ENCODE measurements at places on chromosomes 2 and 18. TPM values are rescaled to one million over a fixed set of nuclear protein-coding genes. Genes with fewer than 3 reads are reported as not detected.

DNA sequence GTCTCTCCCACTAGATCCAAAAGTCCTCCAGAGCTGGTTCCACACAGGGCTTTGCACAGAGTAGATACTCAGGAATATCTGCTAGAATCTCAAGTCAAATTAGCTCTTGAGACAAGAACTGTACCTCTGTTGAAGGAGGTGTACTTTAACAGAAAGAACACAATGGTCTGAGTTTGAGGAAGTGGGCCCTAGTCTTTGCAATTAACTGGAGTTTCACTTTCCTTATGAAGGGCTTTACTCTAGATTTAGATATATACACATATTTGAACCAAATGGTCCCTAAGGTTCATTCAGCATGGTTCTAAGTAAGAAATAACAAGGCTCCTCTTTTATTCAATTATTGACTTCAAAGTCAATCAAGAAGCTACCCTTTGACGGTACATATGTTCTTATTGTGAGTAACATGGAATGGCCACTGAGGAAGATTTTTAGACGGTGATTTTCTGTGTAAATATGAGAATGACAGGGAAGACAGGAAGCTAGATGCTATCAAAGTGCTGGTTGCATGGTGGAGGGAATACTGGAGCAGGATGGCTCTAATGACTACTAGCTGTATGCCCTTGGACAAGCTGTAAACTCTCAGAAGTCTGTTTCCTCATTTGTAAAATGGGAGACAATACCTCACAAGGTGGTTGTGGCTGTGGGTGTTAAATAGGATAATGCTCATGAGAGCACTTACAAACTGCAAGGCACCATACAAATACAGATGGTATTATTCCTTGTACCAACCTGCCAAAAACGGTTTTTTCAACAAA, 73.5 kb upstream of the SERTAD2 start:
- no peak overlapping the region for H3K27ac ChIP-seq
- H3K4me3 ChIP-seq: no peak overlapping the region
- no peaks in the 10 kb centered on the region for H3K36me3 ChIP-seq
- DNase-seq: no peak
- no peaks in the 10 kb centered on the region for H3K4me1 ChIP-seq

KIAA2012 gene
- not detected for total RNA-seq

DNA sequence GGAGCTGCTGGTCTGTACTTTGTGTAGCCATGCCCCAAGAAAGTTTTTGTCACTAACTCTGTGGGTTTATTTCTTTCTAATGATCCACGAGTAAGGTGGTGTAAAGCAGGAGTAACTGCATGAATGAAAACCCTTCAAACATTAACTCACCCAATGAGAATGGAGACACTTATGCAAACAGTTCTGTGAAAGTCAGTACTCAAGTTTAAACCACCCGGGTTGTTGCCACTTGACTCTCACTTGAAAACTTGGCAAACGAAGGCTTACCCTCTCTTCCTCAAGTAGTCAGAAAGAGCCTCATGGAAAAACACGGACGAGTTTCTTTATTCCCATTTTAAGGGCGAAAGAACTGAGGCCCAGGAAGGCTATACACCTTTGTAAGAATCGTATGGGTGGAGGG, 117.5 kb downstream of the MMADHC start:
- no peak for DNase-seq
- H3K36me3 ChIP-seq: no peaks in the 10 kb centered on the region
- no peaks in the 10 kb centered on the region for H3K27me3 ChIP-seq

- H3K4me3 ChIP-seq: no peak overlapping the region
- H3K27me3 ChIP-seq: no peaks in the 10 kb centered on the region
- DNase-seq: no peak
- H3K36me3 ChIP-seq: no peaks in the 10 kb centered on the region
Observed at GRCh38 chr2:23480957-23481797, 96.2 kb downstream of the KLHL29 start.

DNA sequence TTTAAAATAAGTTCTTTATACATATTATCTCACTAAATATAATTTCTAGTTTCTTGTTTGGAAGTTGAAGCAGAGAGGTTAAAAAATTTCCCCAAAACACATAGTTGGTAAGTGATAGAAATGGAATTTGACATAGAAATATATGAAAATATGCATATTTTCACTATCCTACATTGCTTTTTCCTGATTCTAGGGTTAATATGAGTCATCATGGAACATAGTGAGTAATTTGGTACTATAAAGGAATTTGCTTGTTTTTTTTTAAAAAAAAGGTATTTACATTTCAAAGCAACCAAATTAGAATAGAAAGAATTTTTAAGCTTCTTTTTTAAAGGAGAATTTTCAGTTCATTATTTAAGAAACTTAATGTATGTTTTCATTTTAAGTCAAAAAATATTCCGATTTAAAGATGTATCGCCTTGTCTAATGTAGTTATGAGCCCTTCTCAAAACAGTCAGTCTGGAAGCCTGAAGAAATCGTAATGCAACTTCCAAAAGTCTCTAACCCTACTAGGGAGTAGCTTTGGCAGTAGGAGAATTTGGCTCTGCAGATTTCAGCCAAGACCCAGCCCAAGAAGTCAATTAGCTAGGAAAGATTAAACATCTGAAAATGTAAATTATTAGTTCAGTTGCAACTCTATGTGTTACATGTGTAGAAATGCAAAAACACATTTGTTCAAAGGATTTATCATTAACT, 147.3 kb downstream of the RDH14 start:
- H3K4me3 ChIP-seq: no peak overlapping the region
- DNase-seq: no peak

DNA sequence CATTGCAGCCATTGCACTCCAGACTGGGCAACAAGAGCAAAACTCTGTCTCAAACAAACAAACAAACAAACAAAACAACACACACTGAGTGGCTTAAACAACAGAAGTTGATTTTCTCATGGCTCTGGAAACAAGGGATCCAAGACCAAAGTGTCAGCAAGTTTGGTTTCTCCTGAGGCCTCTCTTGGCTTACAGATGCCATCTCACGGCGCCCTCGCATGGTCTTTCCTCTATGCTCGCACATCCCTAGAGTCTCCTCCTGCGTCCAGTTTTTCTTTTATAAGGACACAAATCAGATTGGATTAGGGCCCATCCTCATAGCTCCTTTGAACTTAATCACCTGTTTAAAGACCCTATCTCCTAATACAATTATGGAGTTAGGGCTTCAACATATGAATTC, 133.4 kb upstream of the LRRTM1 start:
- H3K36me3 ChIP-seq: no peaks in the 10 kb centered on the region
- no peak for DNase-seq
- H3K4me3 ChIP-seq: no peak overlapping the region
- no peaks in the 10 kb centered on the region for H3K27me3 ChIP-seq

DNA sequence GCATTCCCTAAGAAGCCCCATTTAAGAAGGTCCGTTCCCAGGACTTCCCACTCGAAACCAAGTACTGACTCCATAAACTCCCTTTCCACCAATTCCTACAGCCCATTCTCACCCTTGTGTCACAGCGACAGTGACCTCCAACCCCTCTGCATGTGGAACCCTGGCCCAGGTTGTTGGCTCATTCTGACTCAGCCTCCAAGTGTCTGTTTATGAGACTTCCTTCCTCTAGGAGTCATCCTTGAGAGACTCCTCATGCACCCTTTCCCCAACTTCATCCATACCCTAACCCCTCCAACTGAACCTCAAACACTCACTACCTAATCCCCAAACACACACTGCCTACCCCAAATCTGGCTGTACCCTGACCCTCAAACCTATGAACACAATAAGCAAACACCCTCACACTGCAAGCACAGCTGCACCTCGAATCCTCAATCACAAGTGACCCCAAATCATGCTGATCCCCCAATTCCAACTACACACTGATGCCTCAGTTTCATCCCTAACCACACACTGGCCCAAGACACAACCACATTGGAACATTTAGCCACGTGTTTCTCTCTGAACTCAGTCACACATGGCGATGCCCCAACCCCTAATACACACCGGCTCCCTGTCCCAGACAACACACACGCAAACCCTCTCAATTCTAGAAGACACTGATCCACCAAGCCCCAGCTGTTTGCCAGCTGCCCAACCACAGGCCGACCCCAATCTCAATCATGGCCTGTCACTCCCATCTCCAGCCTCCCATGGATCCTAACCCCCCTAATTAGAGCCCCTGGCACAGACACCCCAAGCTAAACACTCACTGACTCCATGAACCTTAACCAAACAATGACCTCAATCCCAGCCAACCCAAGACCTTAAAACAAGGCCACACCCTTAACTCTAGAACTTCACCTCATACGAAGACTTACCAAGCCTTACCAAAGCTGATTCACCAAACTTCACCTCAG, 219.6 kb downstream of the CYP26B1 start:
- H3K27me3 ChIP-seq: no peaks in the 10 kb centered on the region
- H3K4me3 ChIP-seq: no peak overlapping the region
- H3K4me1 ChIP-seq: no peaks in the 10 kb centered on the region
